Activated CD4-positive, alpha-beta T cell treated with anti-CD3 and anti-CD28 coated beads for 48 hours (primary cell): ENCODE measurements at places on chromosomes 3 and 15.

DNA sequence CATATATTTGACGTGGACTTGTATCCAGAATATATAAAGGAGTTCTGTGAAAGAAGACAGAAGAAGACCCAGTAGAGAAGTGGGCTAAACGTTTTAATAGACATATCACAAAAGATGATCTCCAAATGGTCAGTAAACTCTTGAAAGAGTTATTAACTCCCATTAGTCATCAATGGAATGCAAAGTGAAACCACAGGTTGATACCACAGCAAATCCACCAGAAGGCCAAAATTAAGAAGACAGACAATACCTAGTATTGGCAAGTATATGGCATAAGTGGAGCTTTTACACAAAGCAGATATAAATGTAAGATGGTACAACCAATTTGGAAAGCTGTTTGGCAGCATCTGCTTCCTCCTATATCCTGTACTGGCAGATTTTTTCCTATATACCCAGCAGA is 6.0 kb downstream of the SPATA16 start:
- no peak for DNase-seq

DNA sequence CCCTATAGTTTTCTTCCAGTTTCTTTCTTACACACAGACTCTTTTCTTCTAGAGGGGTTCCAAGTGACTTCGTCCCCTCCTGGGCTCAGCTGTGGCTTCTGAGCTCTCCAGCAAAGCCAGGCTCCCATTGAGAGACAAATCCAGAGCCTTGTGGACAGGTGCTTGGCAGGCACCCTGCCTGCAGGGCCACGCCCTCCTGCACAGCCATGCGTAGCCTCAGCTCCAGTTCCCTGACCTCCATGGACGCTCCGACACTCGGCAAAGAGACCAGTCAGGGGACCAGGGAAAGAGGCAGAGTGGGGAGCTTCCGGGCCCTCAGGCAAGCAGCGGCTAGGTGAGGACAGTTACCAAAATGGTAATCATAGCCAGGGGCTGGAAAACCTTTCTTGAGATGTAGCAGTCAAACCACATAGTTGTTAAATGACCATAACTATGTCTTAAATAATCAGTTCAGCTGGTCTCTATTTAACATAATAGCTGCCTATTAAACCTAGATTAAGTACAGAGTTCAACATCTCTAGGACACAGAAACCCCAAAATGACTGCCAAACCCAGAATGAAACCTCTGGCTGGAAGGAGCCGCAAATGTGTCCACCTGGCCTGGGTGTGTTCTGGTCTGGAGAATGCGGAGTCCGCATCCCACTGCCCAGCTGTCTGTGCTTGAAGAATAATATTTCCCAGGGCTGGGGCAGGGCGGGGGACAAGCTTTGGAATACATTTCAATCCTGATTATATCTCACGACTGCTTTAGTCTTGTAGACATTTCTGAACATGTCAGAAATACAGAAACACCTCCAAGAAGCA is 69.3 kb upstream of the RGMA start:
- DNase-seq: no peak

DNA sequence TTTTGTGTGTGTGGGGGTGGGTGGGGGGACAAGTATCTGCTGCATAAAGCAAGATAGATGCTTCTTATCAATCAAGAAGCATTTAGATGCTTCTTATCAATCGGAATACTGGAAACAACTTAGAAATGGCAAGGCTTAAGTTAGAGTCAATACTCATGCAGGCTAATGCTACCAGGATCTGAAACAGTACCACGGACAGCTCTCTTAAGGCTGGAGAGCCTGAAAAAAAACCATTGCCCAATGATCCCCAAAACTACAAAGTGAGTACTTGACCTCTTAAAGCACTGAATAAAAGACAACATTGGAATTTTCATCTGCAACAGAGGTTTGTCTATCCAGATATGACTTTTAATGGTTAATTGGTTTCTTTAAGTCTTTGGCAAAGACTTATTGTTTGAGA is 262.3 kb downstream of the GAP43 start:
- DNase-seq: no peak

DNA sequence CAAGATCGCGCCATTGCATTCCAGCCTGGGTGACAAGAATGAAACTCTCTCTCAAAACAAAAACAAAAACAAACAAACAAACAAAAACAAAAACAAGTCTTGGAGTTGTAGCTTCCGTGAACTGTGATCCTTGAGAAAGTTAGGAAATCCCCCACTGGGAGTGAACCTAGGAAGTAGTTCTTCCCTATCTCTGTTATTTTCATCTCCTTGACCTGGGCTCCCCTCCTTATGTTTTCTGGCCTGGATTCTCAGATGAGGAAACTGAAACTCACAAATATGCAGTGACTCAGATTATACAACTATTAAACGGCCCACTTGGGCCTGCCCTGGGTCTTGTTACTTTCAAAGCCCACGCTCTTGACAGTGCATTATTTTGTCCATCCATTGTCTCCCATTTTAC is 29.7 kb downstream of the SAXO2 start:
- DNase-seq: no peak
